ENCODE measurements at places on chromosomes 12 and 14. TPM values are rescaled to one million over a fixed set of nuclear protein-coding genes. Genes with fewer than 3 reads are reported as not detected.

The NIN gene
- 8.2 TPM for polyA plus RNA-seq

The OR6C3 gene
- not detected for polyA plus RNA-seq

DNA sequence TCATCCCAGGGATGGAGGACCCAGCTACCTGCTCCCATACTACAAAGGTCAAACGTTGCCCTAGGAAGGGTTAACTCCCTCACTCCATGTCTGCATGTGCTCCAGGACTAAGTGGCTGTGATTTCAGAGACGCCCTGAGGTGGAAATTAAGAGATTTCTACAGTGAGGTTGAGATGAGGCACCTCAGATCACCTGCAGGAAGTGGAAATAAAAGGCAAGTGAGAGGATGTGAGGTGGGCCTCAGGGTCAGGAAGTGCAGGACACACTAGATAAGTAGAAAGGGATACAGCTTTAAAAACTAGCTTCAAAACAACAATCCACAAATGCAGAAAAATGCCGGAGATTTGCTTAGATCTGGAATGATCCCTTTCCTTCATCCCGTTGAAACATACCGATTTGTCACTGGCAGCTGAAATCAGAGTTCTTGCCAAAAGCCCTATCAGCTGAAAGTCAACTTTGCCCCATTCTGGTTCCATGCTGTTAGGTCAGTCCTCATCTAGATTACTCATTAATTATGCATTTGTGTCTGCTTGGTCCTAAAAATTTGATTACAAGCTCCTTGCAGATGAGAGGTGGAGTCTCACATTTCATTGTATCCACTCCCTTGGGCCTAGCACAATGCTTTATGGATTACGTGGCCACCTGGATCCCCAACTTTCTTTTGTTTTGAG, 6.6 kb downstream of the PLBD1 start:
- DNase-seq: peak; percentile 8

The RIN3 gene
- polyA plus RNA-seq: 15.6 TPM

- DNase-seq: no peak
Measured at GRCh38 chr12:93772003-93772700, 95.0 kb downstream of the CRADD start.

DNA sequence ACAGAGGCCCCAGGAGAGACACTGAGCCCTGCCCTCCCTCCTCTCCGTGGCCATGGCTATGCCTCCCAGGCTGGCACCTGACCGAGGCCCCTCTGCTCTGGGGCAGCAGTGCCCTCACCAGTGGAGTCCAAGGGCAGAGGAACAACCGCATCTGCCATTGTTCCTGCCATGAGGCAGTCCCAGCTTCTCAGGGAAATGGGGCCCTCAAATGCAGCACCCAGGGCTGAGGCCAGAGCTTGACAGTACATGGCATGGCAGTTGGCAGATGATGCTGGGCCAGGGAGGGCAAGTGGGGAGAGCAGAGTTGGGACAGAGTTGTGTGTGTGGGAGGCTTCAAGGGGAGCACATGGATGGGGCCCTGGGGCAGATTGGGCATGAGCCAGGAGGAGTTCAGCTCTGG, 21.1 kb upstream of the KRT77 start:
- no peak for DNase-seq

- DNase-seq: no peak
Measured at GRCh38 chr12:86711731-86712130, 455.5 kb upstream of the MGAT4C start.

- peak; percentile 84 for DNase-seq
Measured at GRCh38 chr12:98612696-98613334, 19.3 kb downstream of the SLC25A3 start.

The DIO2 gene
- 0.79 TPM for polyA plus RNA-seq

GRCh38 chr14:60327447-60328331, 78.7 kb downstream of the PPM1A start:
- DNase-seq: peak; percentile 58

The CFAP54 gene
- 0.46 TPM for polyA plus RNA-seq

The FITM1 gene
- polyA plus RNA-seq: 2.8 TPM

DNA sequence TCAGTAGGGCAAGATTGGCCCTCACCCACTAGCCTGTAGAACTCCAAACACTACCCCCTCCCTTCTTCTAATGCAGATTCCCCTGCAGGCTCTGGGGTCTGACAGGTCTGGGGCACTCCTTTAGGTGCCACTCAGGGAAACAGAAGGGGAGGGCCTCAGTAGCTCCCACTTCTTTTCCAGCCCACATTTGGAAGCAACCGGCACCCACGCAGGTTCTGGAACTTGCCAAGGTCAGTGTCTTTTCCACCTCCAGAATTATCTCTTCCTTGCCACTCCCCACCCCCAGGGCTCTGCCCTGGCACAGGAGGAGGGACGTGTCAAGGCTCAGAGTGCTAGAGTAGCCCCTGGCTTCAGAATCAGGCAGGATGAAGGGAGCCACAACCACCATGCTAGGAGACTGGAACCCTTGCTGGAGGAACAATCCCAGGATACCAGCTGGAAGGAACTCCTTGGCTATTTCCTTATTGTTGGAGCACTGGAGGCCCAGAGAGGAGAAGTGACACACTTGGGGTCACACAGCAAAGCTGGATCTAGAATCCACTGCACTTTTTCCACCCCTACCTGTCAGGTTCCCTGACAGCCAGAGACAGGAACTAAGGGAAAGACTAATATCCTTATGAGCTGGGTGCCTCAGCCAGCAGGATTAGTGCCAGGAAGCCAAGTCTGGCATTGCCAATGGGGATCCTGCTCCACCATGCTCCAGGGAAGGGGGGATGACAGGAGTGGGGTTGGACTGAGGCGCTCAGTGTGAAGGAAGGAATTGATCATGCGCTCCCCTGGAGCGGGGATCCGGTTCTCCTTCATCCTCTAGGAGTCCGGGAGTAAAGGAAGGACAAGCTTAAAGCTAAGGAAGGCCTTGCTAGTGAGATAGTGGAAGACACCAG, 1.8 kb upstream of the FIGNL2 start:
- no peak for DNase-seq

- no peak for DNase-seq
Measured at GRCh38 chr12:76898442-76898841, 19.6 kb upstream of the CSRP2 start.

The C12orf42 gene
- polyA plus RNA-seq: 0.16 TPM
